Cerebellum (tissue), 4 donors: ENCODE measurements at places on chromosomes 5 and 9. TPM values are rescaled to one million over a fixed set of nuclear protein-coding genes. Genes with fewer than 3 reads are reported as not detected.

DNA sequence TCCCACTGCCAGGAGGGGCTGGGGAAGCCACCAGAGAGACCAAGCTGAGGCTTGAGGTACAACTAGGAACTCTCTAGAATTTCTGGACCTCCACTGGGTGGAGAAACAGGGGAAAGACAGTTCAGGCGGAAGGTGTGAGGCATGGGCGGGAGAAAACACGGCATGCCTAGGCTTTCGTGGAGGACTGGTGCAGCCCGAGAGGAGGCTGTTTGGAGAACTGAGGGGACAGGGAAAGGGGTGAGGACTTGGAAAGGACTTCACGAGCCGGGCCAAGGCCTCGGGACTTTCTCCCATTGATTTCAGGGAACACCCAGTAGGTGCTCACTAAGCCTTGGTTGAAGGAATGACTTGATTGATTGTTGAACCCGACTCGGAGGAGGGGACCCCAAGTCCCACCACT lies 9.5 kb upstream of the ADGRD2 start:
- no peak for DNase-seq

GRCh38 chr9:86599561-86599960 lies 245.4 kb upstream of the TUT7 start:
- no peak for DNase-seq

The GABRG2 gene
- total RNA-seq, result 35.7 TPM

DNA sequence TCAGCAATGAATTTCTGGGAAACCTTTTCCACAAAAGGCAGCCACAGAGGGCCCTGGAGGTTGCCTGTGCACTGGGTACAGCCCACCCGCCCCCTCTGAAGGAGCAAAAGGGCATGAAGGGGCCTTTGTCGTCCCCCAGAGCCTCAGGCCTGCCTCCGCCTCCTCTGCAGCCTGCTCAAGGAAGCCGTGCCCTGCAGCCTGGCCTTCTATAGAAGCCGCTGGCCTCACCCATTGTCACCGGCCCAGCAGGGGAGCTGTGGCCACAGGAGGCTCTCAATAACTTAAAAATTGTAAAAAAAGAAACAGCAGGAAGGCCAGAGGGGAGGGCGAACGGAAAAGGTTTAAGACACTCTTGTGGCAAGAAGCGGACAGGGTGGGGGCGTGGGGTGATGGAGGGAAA lies 213.3 kb downstream of the IRX2 start:
- no peak for DNase-seq

GRCh38 chr5:74340476-74340875 lies 300.1 kb downstream of the ENC1 start:
- no peak for DNase-seq

The MTMR12 gene
- total RNA-seq, result 20.2 TPM

- no peak for DNase-seq
Observed at GRCh38 chr5:160799184-160799583, 52.8 kb downstream of the ATP10B start.

- DNase-seq, result no peak
Observed at GRCh38 chr5:14063138-14063537, 80.0 kb upstream of the TRIO start.
